Fibroblast of skin of abdomen (primary cell): ENCODE measurements at places on chromosomes 5 and 9.
A peak's percentile ranks its signal among the peaks of the same experiment; 100 is the strongest.

GRCh38 chr9:137435980-137436760 lies 5.0 kb downstream of the ENTPD8 start:
- DNase-seq: no peak

DNA sequence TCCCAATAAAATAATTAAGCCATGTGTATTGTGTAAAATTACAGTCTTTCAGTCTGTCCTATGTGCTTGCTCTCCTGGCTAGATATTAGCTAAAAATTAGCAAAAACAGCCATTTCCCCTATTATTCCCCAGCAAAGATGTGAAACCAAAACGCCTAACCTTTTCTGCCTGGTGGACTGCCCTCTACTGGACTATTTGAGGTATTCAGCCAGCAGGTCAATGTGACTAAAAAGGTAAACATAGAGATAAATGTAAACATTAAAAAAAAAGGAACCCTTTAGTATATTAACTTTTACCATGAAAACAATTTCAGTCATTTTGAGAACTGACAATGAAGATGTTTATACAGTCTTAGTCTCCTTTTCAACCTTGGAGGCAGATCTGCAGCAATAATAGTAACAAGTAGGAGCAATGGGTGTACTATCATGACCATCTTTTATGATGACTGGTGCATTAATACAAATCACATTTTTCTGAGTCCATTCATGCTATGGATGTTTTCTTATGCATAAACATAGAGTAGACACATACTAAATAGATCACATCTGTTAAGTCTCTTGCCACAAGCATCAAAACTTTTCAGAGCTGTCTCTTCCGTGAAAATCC lies 10.1 kb downstream of the ATG12 start:
- peak; percentile 36 for DNase-seq

- DNase-seq: no peak
These were observed 53.9 kb downstream of the PTBP3 start for GRCh38 chr9:112279501-112279900.

- DNase-seq: no peak
These were observed 4.8 kb upstream of the ABL1 start for GRCh38 chr9:130830231-130830760.

GRCh38 chr9:4012441-4012840 lies 287.4 kb downstream of the GLIS3 start:
- DNase-seq: peak; percentile 67

GRCh38 chr9:102844716-102845115 lies 150.4 kb upstream of the CYLC2 start:
- no peak for DNase-seq
